NCI-H524 (cell line): ENCODE measurements at places on chromosomes 13 and 19.

DNA sequence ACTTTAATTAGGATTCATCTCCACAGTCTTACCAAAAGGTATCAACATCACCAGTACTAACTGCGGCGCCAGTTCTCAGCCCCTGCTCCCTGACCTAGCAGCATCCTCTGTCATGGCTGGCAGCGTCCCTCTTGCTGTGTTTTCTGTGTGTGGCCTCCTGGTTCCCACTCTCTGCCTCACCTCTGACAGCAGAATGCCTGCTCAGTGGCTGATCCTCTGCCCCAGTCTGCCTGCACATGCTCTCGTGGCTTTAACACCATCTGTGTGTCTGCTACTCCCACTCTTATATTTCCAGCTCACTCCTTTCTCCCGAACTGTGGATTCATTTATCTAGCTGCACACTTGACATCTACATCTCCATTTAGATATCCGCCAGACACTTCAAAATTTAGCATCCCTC is 341.5 kb downstream of the MTUS2 start:
- peak; percentile 44 for DNase-seq

- DNase-seq = no peak
Measured at GRCh38 chr13:24348385-24348784, 39.0 kb downstream of the C1QTNF9 start.

- DNase-seq = no peak
Measured at GRCh38 chr19:16888629-16889365, at the start of gene F2RL3. TSS of gene F2RL3 (plus strand) at chr19:16888999. CDS start at chr19:16889190, 191 bp downstream.

- no peak for DNase-seq
Measured at GRCh38 chr19:46887240-46887782, 26.5 kb downstream of the ARHGAP35 start.

DNA sequence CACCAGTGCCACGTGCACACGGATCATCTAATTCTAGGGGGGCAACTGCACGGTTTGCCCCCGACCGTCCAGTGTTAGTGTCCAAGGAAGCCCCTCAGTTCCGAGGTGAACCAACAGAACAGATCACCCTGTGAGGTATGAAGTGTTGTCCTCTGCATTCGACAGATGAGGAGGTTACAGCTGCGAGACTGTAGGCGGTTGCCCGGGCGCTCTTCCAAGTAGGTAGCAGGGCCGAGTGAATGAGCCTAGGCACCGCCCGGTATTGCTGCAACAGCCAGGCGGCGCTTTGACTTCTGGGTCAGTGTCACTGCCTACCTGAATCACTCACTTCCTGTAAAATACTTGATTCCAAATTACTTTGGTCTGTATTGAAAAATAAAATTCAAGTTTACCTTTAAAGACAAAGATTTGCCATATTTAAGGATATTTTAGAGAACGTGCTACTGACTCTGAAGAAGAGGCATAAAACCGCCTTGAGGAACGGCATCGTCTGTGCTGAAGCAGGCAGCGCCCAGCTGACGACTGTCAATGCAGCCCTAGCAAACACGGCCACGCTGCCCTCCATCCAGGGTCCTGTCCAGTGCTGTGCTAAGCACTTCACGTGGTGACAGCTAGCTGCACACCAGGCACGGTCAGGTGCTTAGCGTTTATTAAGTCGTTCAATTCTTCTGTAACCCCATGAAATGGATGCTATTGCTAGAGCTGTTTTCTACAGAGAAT is 19.3 kb upstream of the RASA3 start:
- no peak for DNase-seq

DNA sequence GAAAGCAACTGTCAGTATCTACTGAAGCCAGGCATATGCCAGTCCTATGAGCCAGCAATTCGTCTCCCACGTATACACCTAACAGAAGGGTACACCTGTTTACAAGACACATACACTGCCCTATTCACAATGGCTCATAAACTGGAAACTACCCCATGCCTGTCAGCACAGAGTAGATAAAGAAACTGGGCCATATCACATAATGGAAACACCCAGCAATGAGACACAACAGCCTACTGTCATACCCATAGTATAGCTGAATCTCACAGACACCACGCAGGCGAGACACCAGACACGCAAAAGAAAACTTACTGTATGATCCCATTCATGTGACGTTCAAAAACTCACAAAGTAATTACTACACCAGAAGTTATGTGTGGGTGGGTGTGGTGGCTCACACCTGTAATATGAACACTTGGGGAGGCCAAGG is 15.7 kb downstream of the NOSIP start:
- no peak for DNase-seq

DNA sequence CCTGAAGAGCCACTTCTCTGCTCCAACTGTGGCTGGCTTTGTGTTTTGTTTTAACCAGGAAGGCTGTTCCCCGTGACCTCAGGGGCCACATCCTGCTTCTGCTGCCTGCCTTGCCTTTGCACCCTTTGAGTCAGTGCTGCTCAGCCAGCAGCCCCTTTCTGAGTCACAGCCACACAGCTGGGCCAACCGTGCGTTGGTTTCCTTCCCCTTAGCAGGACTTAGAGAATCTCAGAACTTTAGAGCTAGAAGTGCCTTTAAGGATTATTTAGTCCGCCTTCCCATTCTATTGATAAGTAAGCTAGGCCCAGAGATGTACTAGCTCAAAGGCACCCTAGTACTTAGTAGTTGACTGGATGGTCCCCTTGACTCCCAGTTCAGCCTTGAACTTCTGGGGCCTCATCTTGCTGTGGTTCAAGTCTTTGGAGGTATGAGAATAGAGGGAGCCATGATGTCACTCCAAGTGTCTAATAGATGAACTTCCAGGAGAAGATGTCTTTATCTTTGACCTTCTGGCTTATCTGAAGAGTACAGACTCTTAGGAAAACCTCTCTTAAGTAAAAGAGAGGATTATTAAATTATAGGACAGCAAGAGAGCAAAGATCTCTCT is 8.0 kb downstream of the RGCC start:
- DNase-seq = no peak

DNA sequence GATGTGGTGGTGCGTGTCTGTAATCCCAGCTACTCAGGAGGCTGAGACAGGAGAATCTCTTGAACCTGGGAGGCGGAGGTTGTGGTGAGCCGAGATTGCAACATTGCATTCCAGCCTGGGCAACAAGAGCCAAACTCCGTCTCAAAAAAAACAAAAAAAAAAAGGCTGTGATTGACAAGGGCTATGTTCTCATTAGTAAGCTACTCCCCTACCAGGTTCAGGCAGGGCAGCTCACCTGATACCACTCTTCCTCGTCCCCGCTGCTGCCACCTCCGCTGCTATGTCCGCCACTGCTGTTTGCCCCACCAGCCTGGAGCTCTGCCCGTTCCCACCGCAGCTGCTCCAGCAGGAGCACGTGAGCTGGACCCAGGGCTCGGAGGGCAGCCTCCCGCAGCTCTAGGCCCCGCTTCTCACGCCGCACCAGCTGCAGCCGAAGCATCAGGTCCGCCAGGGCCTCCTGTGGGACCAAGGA is 9.4 kb downstream of the USHBP1 start:
- DNase-seq = no peak

- peak; percentile 65 for DNase-seq
Measured at GRCh38 chr13:49976314-49977258, 20.3 kb upstream of the TRIM13 start.

- no peak for DNase-seq
Measured at GRCh38 chr19:40744554-40745401, 5.5 kb downstream of the ACTMAP start.

DNA sequence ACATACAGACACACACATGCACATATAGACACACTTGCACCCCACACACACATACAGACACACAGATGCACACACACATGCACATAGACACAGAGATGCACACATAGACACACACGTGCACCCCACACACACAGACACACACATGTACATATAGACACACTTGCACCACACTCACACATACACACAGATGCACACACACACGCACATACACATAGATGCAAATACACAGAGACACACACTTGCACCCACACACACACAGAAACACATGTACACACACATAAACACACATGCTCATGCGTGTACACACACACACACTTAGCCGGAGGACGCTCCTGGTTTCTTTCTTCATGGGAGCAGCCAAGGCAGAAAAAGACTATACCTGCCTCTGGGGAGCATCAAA is 10.0 kb downstream of the COL4A2 start:
- DNase-seq = no peak

DNA sequence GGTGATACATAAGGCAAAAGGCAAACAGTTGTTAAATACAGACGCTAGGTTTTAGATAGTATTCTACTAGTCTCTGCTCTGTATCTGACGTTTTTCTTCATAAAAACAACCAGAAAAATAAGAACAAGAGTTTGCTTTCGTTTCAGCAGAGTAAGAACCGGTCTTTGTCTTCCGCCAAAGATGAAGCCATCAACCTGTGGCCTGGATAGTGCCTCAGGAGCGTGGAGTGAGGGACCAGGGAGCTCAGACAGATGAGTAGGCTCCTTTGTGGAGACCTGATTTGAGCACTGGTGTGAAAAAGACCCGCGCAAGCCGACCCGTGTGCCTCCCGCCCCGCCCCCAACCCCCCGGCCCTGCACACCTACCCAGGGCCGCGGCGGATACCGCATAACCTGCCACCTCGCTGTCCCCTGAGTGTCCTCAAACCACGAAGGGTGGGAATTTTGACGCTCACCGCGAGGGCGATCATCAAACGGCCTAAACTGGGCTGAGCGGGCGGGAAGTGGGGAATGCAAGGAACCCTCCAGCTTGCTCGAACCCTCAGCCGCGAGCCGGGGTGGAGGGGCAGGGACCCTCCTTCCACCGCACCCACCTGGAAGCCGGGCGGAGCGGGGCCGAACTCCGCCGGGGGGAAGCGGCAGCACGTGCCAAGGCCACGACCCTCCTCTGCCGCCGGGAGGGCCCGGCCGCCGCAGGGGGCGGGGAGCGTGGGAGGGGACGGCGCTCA is 866 bp upstream of the LMO7 start:
- no peak for DNase-seq

GRCh38 chr19:13797870-13798269 is 2.6 kb downstream of the ZSWIM4 start:
- DNase-seq = no peak

GRCh38 chr13:98094678-98095266 is 48.1 kb upstream of the FARP1 start:
- DNase-seq = no peak

GRCh38 chr19:17333611-17334413 is 843 bp downstream of the ANO8 start:
- no peak for DNase-seq

GRCh38 chr13:45361596-45362206 is 20.7 kb upstream of the TPT1 start:
- no peak for DNase-seq

DNA sequence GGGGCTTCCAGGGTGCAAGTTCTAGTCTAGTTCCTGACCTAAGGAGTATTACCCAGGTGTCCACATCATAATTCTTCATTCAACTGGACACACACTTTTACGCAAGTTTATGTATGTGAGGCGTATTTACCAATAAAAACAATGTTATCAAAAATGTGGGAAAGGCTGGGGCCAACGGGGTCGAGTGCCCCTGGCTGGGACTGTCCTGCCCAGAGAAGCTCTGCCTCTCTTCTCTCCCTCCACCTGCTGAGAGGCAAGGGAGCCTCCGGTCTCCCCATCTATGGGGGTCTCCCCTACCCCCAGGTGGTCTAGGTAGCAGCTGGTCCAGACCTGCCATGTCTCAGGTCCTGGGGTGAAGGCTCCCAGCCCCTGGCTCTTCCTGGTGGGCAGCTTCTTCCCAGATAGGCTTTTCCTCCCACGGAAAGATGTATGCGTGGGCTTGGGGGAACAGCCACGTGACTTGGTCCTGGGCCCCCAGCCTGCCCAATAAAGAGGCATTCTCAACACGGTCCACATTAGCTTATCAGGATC is 132.4 kb downstream of the USP12 start:
- no peak for DNase-seq

DNA sequence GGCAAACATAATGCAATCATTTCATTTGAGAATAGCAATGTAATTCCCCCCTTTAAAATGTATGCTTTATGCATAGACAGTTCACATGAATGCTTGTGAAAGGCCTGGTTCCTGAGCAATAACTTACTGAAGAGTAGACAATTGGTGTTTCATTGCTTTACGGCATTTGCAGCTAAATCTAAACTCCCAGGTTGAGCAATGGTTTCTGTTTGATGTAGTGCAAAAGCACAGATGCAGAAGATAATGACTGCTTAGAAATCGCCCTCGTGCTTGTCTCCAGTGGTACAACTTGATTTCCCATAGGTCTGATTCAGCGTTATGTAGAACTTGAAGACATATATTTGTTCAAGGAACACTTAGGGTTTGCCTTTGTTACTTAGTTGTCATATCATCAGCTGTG is 1018.3 kb downstream of the DIAPH3 start:
- DNase-seq = no peak

- DNase-seq = no peak
Measured at GRCh38 chr13:44382635-44383145, 9.1 kb downstream of the SERP2 start.

DNA sequence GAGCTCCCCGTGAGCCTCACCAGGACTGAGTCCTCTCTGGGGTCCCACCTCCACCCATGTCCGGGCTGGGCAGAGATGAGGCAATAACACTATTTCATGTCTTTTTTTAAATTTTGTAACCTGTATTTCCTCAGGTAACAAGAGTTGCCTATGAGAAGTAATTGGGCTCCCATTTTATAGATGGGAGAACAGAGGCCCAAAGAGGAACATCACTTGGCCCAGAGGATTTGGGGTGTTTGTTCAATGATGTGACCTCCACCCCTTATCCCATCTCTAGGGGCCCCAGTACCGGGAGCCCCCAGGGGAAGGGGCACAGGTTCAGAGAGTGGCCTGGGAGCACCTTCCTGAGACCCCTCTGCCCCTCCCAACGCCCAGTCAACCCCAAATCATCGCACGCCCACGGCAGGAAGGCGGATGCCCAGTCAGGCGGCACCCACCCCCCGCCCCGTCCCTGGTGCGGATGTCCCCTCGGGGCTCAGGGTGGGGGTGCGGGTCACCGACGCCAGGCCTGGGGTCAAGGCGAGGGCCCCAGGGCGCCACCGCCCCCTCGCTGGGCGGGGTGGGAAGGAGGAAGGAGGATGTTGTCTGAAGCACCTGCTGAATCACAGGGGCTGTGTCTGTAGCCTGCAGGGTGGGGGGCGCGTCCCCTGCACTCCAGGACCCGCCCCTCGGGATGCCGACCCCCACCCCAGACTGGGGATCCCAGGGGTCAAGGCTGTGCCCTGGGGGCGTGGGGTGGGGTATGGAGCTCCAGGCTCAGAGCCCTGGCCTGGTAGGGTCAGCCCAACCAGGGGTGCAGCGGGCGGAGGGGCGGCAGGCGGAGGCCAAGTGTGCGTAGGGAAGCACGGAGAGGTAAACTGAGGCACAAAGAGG is 9.0 kb upstream of the CIRBP start:
- DNase-seq = no peak
